ENCODE measurements at places on chromosomes 7 and 10.

DNA sequence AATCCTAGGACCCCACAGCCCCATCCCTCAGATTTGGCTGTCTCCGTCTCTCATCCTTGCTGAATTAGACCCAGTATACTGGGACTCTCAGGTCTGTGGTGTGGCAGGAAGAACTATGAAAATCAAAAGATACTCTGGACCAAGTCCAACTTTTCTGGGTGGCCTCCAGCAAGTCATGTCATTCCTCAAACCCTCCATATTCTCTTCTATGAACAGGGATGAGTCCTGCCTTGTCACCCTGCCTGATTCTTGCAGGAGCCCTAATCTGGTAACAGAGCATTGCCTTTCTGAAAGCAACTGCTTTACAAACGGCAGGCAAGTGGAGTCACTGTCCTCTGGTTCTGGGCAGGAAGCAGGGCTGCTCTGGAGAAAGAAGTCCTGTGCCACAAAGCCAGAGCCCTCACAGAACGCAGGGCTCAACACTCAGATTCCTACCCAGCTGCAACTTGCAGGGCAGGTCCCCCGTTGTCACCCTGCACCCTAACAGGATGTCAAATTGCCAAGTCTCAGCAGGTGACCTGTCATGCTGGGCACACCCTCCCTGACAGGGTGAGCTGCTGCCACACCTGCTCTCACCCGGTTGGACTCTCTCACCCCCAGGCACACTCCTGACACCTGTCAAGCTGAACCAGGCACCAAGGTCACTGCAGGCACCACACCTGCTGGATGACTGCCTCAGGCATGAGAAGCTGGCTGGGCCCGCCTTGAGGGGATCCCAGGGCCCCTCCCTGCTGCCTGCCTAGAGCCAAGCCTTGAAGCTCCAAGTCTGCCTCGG, 227.7 kb downstream of the KCNMA1 start:
- no peaks in the 10 kb centered on the region for H3K4me1 ChIP-seq
- no peak overlapping the region for H3K27ac ChIP-seq
- H3K36me3 ChIP-seq: no peaks in the 10 kb centered on the region
- no peak overlapping the region for H3K4me3 ChIP-seq
- DNase-seq: no peak
- H3K27me3 ChIP-seq: peaks cover 8% of the 10 kb centered on the region

- no peak overlapping the region for H3K27ac ChIP-seq
- no peak overlapping the region for H3K4me3 ChIP-seq
- no peaks in the 10 kb centered on the region for H3K27me3 ChIP-seq
- DNase-seq: no peak
Observed at GRCh38 chr10:30493609-30494530, 59.9 kb downstream of the MAP3K8 start.

DNA sequence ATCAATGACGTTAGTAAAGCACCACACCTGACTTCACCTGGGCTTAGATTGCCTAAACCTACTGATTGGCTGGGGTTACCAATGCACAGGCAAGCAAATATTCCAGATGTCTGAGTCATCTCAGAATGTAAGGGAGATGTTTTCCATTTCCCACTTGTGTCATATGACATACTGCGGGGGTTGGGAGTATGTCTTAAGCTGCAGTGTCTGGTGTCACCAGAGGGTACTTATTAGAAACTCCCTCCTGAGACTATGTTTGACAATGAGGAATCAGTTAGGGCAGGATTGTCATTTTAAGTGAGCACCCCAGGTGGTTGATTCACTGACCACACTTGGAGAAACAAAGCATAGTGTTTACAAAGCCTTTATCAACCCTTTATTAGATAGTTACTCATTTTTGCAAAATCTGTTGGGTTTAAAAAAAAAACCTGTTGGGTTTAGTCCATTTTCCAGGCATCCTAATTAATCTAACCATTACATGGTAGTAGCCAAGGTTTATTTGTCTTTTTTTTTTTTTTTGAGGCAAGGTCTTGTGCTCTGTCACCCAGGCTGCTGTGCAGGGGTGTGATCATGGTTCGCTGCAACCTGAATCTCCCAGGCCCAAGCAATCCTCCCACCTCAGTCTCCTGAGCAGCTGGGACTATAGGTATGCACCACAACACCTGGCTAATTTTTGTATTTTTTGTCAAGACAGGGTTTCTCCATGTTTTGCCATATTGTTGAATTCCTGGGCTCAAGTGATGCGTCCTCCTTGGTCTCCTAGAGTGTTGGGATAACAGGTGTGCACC, 72.5 kb downstream of the CDK6 start:
- H3K27me3 ChIP-seq: no peaks in the 10 kb centered on the region
- no peak overlapping the region for H3K4me3 ChIP-seq
- H3K4me1 ChIP-seq: peaks cover 70% of the 10 kb centered on the region
- peak overlapping the region; percentile 48 for H3K27ac ChIP-seq
- DNase-seq: no peak
- H3K36me3 ChIP-seq: peaks cover 89% of the 10 kb centered on the region

GRCh38 chr10:12927896-12928295, 73.6 kb downstream of the CCDC3 start:
- H3K4me3 ChIP-seq: no peak overlapping the region
- no peak for DNase-seq

- H3K36me3 ChIP-seq: no peaks in the 10 kb centered on the region
- no peak overlapping the region for H3K4me3 ChIP-seq
- H3K27ac ChIP-seq: no peak overlapping the region
Observed at GRCh38 chr10:91525896-91526712, 106.8 kb downstream of the PPP1R3C start.

DNA sequence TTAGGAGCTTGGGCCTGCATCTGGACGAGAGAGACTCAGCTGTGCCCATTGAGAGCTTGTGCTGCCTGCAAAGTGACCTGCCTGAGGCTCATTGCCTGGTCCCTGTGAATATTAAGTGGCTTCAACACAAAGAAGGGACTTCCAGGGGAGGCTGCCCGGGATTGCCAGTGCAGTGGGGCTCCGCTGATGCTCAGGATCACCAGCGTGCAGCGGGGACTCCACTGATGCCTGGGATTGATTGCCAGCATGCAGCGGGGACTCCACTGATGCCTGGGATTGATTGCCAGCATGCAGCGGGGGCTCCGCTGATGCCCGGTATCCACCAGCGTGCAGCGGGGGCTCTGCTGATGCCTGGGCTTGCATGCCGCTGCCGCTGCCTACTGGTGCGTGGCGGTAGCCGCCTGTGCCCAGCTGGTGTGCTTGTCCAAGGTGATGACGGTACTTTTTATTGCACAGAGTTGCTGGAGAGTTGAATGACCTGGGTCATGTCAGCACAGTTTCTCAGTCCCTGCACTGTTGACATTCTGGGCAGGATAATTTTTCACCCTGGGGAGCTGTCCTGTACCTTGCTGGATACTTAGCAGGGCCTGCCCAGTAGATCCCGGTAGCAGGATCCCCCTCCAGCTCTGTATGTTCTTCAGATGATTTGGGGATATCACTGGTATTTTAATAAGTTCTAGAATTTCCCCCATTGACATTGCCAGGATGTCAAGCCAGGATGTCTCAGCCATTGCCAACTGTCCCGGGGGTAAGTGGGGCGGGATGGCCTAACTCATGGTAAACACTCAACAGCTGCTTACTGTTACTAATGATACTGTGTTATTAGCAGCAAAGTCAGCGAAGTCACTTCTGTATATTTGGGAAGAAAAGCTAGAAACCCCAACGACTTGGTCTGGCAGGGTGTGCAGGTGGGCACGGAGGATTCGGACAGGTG, 13.0 kb downstream of the DOCK1 start:
- H3K27me3 ChIP-seq: no peaks in the 10 kb centered on the region
- H3K4me3 ChIP-seq: no peak overlapping the region
- no peak overlapping the region for H3K27ac ChIP-seq

DNA sequence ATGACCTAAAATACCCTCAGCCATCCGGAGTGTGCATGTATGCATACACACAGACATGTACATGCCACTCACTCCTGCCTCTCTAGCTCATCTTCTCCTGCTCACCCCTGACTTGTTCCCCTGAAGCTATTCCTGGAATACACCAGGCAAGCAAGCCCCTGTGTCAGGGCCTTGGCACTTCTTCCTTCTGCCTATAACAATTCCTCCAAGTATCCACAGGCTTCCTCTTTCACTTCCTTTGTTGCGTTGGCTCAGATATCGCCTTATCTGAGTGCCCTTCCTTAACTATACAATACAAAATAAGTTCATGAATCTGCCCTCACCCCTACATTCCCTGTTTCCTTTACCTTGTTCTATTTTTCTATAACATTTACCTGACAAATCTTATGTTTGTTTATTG, 88.8 kb downstream of the NOD1 start:
- H3K4me3 ChIP-seq: no peak overlapping the region
- no peak for DNase-seq
- H3K36me3 ChIP-seq: no peaks in the 10 kb centered on the region
- H3K27ac ChIP-seq: no peak overlapping the region

DNA sequence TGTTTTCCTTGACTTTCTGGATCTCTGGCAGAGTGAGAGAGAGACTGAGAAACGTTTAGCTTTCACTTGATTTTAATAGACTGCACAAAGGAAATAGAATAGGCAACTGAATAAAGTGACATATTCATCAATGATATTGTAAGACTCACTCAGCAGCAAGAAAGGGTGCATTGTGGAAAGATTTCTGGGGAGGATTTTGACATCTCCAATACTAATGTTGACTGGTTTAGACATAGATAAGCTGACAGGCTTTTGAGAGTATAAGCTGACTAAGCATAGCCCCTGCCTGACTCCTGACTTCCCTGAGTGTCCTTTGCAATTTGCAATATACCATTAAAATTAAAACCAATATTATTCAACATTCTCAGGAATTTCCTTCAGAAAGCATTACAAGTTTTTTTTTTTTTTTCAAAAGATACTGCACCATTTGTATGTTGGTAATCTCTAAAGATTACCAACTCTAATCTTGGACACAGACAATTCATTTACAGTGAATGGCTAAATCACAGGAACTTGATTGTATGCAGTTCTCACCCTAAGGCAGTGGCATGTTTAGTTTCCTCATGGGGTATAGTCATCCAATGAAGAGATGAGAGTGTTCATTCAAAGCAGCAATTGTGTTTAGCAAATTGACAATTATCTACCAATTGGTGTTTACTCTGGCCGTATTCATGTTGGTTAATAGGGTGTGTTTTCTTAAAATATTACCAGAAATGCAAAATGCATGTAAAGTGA, 325.6 kb downstream of the SORCS3 start:
- no peak for DNase-seq
- H3K27ac ChIP-seq: no peak overlapping the region
- no peaks in the 10 kb centered on the region for H3K4me1 ChIP-seq
- no peaks in the 10 kb centered on the region for H3K36me3 ChIP-seq

- DNase-seq: peak; percentile 11
- no peak overlapping the region for H3K4me3 ChIP-seq
- H3K4me1 ChIP-seq: no peaks in the 10 kb centered on the region
- H3K27ac ChIP-seq: no peak overlapping the region
- H3K27me3 ChIP-seq: peaks cover 19% of the 10 kb centered on the region
Observed at GRCh38 chr7:157711353-157711888, 374.6 kb downstream of the DNAJB6 start.

GRCh38 chr7:2387897-2388636, 15.3 kb upstream of the CHST12 start:
- H3K4me1 ChIP-seq: no peaks in the 10 kb centered on the region
- H3K4me3 ChIP-seq: no peak overlapping the region
- H3K27ac ChIP-seq: no peak overlapping the region
- H3K36me3 ChIP-seq: peaks cover 31% of the 10 kb centered on the region
- no peaks in the 10 kb centered on the region for H3K27me3 ChIP-seq
- DNase-seq: no peak

DNA sequence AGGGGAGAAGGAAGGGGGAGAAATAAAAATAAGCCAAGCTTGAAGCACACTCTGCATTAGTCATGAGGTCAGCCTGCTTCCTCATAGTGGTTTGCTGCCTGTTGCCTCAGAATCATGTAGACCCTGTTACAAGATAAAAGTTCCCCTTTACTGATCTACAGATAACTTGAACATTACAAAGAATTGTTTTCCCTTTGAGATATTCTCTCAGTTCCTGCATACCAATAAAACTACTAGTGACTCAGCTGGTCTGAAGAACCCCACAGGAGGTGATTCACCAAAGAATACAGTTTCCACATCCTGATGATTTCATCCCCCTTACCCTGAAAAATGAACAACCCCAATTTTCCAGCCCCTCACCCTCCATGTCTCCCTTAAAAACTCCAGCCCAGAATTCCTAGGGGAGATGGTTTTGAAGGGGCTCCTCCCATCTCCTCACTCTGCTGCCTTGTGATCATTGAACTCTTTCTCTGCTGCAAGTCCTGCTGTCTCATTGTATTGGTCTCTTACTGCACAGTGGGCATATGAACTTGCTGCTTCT, 31.5 kb upstream of the NRP1 start:
- H3K27ac ChIP-seq: peak overlapping the region; percentile 92
- peak overlapping the region; percentile 27 for H3K4me3 ChIP-seq
- peaks cover 40% of the 10 kb centered on the region for H3K27me3 ChIP-seq
- DNase-seq: peak; percentile 42
- no peaks in the 10 kb centered on the region for H3K36me3 ChIP-seq

GRCh38 chr7:38051786-38052185, 126.3 kb upstream of the STARD3NL start:
- DNase-seq: no peak
- H3K36me3 ChIP-seq: no peaks in the 10 kb centered on the region
- peaks cover 27% of the 10 kb centered on the region for H3K27me3 ChIP-seq
- no peak overlapping the region for H3K27ac ChIP-seq
- H3K4me1 ChIP-seq: no peaks in the 10 kb centered on the region

GRCh38 chr10:71080381-71081228, 131.8 kb upstream of the UNC5B start:
- peak; percentile 16 for DNase-seq
- no peak overlapping the region for H3K27ac ChIP-seq
- H3K4me1 ChIP-seq: no peaks in the 10 kb centered on the region
- no peaks in the 10 kb centered on the region for H3K36me3 ChIP-seq
- H3K4me3 ChIP-seq: no peak overlapping the region

DNA sequence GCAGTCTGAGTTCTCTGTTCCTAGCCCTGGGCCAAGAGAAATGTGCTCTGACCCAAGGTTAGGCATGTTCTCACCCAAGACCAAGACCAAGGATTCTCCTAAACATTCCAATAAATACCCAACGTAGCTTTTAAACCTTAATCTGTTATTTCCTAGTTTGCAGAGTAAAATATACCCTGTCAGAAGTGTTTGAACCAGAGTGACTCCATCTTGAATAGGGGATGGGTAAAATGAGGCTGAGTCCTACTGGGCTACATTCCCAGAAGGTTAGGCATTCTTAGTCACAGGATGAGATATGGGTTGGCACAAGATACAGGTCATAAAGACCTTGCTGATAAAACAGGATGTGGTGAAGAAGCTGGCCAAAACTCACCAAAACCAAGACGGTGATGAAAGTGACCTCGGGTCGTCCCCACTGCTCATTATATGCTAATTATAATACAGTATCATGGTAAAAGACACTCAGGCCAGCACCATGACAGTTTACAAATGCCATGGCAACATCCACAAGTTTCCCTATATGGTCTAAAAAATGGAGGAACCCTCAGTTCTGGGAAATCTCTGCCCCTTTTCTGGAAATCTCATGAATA, 27.7 kb downstream of the PLXNA4 start:
- peaks cover 15% of the 10 kb centered on the region for H3K4me1 ChIP-seq
- no peak for DNase-seq
- no peak overlapping the region for H3K4me3 ChIP-seq
- H3K27ac ChIP-seq: no peak overlapping the region
- H3K27me3 ChIP-seq: peaks cover 3% of the 10 kb centered on the region

Measured in activated T-cell treated with anti-CD3 and anti-CD28 coated beads, Interleukin-2, amount 50 U/mL, for 24 hours (primary cell).